Suppressor macrophage treated with lipopolysaccharide for 4 hours (primary cell): ENCODE measurements at places on chromosomes 3 and 15.

GRCh38 chr3:129690963-129691362, 84.5 kb upstream of the PLXND1 start:
- DNase-seq = no peak

GRCh38 chr15:74137537-74137894, 7.1 kb downstream of the ISLR2 start:
- DNase-seq = no peak

DNA sequence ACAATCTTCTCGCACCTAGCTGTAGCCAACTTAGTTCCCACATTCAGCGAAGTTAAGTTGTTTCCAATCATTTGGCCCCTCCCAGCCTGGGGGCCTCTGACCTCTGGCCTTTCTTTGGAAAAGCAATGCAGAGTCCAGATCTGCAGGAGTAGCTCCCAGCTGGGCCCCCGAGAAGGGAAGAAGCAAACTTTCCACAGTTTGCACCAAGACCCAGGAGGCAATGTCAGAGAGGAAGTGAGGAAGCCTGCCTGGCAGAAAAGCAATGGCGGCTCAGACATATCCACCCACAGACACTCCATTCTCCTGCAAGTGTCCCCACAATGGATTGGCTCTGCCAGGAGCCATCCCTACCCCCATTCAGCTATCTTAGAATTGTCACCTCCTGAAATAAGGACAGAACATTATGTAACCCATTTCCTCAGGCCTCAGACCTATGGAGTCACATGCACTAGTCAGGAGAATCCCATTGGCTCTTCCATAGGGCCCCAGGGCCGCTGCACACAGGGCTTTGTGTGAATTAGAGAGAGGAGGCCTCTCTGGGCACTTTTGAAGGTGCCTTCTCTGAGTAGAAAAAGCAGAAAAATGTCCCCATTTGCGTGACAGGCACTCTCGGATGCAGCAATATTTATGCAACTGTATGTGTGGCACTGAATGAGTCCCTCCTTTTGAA, 3.0 kb upstream of the BUB1B start:
- DNase-seq = no peak

GRCh38 chr3:183688874-183689273, 8.7 kb upstream of the YEATS2 start:
- DNase-seq = no peak

DNA sequence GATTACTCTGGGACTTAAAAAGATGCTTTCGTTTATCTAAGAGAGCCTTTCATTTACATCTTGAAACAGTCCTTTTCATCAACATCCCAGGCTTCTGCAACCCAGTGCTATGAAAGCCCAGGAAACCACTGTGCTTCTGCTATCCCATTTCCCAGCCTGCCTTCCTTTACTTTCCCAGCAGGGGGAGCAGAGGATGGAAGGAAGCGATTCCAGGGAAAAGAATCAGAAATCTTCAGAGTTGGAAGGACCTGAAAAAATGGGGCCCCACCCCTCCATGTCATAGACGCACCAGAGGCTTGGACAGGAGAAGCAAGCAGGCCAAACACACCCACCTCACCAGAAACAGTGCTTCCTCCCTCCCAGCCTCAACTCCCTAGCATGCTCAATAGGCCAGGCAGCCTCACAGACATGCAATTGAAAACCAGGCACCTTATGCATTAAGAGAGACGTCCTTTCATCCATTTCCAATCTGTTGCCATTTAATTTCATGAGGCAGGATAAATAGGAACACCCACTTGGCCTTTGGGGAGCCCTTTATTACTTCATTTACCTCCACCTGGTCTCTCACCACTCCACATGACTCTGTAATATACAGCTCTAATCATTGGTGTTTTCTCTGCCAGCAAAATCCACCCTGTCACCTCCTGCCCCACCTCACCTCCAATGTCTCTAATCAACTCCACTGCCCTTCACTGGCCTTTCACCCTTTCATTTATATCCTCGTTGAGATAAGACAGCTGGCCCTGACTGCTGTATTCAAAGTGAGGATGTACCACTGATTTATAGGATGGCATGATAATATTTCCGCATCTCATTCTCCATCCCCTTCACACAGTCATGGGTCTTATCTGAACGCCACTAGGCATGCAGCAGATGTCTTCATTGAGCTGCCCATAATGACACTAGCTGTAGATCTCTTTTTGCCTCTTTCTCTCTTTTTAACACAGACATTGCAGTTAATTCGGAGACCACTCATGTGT, 583.9 kb downstream of the NTRK3 start:
- DNase-seq = peak; percentile 15

DNA sequence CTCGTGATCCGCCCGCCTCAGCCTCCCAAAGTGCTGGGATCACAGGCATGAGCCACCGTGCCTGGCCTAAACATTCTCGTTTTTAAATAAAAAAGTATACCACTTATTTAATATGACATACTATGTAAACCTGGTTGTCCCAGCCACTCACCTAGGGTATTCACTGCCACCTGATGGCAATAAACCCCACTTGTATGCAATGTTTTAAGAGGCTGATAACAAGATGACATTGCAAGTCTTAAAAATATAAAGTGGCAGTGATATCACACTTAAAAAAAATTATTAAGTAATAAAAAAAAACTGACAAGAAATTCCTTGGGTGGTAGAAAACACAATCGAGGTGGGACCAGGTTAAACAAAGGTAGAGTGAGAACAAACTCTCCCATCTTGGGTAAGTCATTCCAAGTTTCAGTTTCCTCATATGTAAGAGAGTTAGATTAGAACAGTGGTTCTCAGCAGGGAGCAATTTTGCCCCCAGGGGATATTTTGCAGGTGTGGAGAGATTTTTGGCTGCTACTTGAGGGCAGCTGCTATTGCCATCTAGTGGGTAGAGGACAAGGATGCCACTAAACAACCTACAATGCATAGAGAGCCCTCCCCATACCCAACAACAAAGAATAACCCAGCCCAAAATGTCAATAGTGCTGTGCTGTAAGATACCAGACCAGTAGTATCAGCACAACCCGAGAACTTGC, 14.5 kb downstream of the ARF4 start:
- DNase-seq = no peak

GRCh38 chr3:183892610-183893214, 8.0 kb upstream of the PARL start:
- no peak for DNase-seq

DNA sequence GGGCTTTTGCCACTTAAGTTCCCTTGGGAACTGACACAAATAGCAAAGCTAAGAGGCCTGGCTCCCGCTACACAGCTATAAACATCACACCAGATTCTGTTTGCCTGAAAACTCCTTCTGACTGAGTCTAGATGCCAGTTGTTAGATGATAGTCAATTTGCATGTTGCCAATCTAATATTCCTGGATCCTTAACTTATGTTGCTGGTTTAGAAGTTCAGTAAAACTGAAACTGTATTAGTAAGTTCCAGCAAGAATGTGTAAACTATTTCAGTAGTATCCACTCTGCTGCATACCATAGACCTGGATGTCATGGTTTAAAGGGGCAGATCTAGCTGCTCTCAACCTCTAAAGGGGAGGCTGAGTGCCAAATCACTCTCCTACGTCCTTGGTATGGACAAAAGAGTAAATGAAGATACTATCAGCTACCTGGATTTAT, 27.1 kb upstream of the LACTB start:
- no peak for DNase-seq

DNA sequence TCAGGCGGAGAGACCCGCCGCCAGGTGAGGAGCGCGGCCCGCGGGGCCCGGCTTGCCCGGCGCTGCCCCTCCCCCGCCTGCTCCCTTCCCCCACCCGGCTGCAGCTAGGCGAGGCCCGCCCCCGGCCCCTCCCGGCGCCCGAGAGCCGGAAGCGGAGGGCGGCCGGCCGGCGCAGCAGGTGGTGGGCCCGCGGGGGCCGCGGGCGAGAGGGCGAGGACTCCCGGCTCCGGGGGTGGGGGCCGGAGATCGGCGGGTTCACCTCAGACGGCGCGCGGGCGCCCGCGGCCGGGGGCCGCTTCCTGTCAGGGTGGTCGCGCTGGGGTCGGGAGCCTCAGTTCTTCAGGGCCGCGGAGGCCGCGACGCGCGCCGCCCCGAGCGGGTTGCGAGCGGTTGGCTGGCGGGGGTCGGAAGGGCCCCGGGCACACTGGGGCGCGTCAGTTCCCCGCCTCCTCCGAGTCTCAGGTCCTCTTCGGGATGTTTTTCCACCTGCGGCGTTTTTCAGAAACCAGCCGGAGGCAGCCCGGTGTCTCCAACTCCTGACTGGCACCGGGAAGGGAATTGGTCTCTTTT, 395 bp downstream of the ZFAND6 start:
- DNase-seq = peak; percentile 79

DNA sequence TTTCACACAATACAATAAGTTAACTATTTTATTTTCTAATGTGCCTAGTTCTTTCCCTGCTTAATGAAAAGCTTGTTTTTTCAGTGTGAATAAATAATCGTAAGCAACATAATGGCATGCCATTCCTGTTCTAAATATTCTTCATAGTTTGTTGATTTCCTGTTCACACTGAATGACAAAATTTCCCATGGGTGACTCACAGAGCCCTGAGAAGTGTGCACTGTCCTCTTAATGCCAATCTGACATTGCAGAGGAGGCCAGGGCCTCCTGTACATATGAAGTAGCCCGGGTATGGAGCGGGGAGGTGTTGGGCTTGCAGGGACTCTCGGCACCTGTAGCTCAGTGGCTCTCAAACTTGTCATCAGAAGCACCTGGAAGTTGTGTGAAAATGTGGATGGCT, 24.3 kb downstream of the CCR3 start:
- DNase-seq = peak; percentile 45

DNA sequence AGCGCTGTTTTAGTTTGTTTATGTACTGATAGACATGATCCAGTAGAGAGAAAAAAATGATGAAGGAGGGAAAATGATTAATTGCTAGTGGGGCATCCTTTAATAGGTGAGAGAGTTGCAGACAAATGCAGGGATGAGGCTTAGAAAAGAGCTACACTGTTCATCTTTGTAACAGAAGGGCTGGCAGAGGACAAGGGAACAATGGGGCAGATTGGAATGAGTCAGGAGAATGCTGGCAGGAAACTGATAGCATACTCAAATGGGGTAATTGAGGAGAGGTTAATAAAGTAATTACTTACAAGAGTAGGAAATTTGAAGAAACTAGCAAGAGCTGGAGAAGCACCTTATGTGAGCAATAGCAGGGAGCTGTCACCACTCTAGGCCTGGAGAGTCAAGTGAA, 170.9 kb downstream of the OXSM start:
- no peak for DNase-seq

DNA sequence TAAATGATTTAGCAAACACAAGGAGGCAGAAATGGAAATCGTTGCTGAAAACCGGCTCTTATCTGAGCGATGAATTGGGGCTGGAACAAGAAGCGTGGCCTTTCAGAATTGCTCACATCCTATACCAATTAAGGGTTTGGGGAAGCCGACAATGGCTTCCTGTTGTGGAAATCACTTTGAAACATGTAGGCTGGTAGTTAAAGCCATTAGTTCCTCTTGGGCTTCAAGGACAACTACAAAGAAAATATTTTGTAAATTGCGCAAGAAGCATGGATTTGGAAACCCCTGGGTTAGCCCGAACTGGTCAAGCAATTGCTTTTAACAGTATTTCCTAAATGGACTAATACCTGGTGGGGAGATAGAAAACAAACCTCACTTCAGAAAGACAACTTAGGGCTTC, 182.4 kb downstream of the ADAMTS9 start:
- DNase-seq = peak; percentile 33

- no peak for DNase-seq
These were observed 102.9 kb upstream of the RAD18 start for GRCh38 chr3:9066141-9066540.

- no peak for DNase-seq
These were observed 159.5 kb downstream of the TP63 start for GRCh38 chr3:189790658-189791057.

DNA sequence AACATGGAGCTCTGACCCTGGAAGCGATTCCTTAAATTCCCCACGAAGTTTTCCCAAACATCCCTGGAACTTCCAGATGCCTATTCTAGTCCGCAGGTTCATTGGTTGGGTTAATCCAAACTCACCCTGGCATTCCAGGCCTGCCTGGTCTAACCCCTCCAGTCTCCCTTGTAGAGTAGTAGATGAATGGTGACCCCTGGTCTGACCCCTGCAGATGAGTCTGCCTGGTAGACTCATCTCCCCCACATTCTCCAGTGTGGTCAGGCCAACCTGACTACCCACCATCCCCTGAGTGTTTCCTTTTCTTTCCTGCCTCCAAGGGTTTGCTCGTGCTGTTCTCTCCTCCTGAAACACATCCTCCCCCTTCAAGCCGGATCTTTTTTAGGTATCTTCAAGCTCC, 10.8 kb upstream of the HRH1 start:
- DNase-seq = no peak

GRCh38 chr15:48205981-48206380, at the start of gene SLC12A1:
SLC12A1 (plus strand) TSS chr15:48206302; CDS start chr15:48207720, 1,418 bp downstream.
- no peak for DNase-seq

- DNase-seq = no peak
These were observed 179.9 kb upstream of the GOLIM4 start for GRCh38 chr3:168275662-168276061.

DNA sequence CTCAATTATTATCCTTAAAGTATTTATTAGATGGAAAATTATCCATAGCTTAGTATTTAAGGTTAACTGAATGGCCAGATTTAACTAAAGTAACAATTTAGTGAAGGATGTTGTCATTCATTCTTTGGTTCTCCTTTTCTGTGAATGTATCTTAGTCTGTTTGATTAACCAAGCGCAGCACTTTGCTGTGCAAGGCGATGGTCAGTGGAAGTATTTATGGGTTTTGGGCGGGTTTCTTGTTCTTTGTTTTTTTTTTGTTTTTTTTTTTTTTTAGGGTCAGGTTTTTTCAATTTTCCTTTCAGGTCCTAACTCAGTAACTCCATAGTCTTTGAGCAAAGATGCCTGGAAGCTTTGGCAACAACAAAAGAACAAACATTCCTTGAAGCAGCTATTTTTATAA, 328.8 kb downstream of the PTPRG start:
- DNase-seq = no peak

DNA sequence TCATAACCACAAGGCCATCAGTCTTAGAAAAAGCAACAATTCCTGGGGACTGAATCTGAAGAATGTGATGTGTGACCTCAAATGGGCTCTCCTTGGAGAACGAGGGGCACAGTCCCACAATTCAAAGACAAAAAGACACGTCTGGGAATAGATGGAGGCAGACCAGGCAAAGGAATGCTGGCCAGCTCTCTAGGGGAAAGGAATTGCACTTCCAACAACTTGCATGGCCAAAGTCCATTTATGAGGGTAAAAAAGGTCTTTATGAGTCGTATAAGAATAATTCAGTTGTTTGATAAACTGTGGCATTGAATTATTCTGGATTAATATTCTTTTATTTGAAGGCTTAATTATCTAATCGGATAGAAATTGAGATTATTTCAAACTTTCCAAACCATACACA, 180.5 kb upstream of the FEZF2 start:
- DNase-seq = no peak

DNA sequence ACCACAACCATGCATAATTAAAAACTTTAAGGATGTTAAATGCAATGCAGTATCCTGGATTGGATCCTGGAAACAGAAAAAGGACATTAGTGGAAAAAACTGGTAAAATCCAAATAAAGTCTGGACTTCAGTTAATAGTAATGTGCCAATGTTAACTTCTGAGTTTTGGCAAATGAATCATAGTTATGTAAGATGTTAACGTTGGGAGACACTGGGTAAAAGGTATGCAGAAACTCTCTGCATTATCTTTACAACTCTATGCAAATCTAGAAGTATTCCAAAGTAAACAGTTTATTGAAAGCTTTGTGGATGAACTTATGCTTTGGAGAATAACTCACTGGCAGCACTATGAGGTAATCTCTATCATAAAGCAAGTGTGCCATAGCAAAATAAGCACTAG, 357.4 kb downstream of the RORA start:
- DNase-seq = no peak
